ENCODE measurements at places on chromosomes 2 and 18.

- DNase-seq, result no peak
These were observed 50.6 kb downstream of the MSH6 start for GRCh38 chr2:47833516-47833968.

DNA sequence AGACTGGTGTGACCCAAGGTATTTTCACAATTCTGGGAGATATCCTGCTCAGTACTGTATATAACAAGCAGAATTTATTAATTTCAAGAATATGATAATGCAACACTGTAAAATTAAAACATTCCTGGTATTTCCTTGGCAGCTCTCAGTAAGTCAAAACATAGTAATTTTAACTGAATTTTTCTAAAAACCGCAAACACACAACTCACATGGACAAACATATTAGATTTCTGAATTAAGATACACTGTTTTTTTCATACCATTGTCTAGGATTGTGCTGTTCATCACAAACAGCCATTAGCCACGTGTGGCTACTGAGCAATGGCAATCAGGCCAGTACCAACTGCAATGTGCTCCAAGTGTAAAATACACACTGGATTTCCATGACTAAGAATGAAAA, 29.6 kb downstream of the LPIN2 start:
- DNase-seq, result no peak

DNA sequence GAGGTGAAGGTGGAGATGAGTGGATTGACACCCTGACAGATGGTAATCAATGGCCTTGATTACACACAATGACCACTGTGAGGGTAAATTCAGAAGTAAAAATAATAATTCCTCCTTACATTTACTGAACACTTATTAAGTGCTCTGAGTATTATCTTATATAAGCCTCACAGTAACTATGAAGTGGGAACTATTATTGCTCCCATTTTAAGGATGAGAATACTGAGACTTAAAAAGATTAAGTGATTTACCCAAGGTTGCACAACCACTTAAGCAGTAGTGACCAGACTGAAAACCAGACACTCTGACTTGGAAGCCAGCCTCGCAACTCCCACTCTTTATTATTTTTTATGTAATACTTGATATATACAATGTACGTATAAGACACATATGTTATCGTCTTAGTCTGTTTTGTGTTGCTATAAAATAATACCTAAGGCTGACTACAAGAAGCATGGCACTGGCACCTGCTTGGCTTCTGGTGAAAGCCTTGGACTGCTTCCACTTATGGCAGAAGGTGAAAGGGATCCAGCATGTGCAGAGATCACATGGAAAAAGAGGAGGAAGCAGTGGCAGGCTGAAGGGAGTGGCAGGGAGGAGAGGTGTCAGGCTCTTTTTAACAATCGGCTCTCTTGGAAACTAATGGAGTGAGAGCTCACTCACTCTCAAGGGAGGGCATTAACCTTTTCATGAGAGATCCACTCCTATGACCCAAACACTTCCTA, 41.5 kb upstream of the C1D start:
- no peak for DNase-seq

- DNase-seq, result no peak
These were observed 96.3 kb downstream of the UBE2E3 start for GRCh38 chr2:181076658-181077057.

GRCh38 chr2:219466816-219467735, 31.6 kb upstream of the GMPPA start:
- no peak for DNase-seq

GRCh38 chr2:144211826-144212225, 308.1 kb downstream of the ZEB2 start:
- no peak for DNase-seq

GRCh38 chr2:172836347-172836821, 100.7 kb downstream of the RAPGEF4 start:
- no peak for DNase-seq

GRCh38 chr2:25685741-25686140, 12.4 kb upstream of the DTNB start:
- DNase-seq, result no peak

DNA sequence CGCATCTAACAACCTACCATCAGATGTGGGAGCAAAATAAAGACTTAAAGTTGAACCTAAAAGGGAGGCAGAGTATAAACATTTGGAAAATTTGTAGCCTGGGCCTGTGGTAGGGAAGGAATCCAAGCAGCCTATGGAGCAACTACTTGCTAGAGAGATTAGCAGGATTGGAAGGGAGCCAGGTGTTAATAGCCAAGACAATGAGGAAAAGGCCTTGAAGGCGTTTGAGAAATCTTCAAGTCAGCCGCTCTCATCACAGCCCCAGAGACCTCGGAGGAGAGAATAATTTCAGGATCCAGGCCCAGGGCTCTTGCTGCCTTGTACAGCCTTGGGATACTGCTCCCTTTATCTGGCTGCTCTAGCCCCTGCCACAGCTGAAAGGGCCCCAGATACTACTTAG, 219.7 kb downstream of the THSD7B start:
- no peak for DNase-seq

GRCh38 chr2:33205693-33206434, 259.1 kb downstream of the LTBP1 start:
- no peak for DNase-seq

GRCh38 chr2:128733450-128733849, 414.8 kb upstream of the HS6ST1 start:
- DNase-seq, result no peak

GRCh38 chr18:26696786-26697185, 148.4 kb upstream of the KCTD1 start:
- no peak for DNase-seq

DNA sequence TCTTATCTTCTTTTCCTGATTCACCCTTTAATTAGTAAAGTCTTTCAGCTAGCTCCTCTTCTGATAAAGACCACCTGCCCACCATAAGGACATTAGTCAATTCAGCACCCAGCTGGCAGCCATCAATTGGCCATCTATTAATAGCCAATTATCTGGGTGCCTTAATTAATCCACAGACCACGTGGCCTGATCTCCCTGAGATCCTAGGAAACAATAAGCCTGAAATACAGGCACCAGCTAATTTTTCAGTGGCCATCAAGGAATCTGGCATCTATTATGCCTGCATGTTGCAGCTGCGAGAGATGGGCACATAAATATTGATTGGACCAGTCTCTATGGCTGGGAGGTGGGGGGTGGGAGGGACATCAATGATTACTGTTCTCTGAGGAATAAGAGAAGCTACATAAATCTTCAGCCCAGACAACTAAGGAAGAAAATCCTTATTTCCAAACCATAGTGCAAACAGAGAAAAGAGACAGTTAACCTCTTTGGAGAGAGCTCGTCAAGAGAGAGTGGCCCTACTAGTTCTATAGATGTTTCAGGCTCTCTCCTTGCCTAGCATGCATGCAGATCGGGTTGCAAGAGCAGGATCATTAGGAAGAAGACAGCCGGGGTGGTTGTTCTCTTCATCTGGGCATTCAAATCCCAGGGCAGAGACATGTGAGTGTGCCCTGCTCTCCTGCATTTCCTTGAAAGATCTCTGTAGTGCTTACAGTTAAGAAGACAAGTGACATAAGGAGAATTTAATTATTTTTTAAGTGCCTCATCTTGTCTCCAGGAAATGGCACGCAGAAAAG, 8.7 kb downstream of the GALNT14 start:
- DNase-seq, result no peak

GRCh38 chr2:3299130-3299529, 78.5 kb downstream of the EIPR1 start:
- DNase-seq, result no peak

- DNase-seq, result no peak
These were observed 158.4 kb downstream of the SUCLG1 start for GRCh38 chr2:84300696-84301029.

- no peak for DNase-seq
These were observed 15.9 kb downstream of the SERPINE2 start for GRCh38 chr2:224023188-224023587.

DNA sequence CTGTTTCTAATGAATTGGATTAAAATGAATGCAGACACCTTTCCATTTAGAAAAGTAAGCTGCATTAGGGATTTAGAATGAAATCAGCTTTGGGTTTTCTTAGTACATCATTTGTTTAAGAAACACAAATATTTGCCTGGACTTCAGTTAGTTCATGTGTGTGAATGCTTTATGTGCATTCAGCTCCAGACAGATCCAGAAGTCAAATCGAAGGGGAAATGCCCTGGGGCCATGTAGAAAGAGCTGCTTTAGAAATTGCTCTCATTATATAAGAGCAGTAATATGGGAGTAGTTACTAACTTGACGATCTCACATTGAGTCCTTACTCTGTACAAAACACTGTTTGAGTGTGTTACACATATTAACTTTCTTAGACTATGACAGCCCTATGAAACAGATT, 88.0 kb upstream of the TTC39C start:
- DNase-seq, result no peak

- no peak for DNase-seq
These were observed 84.9 kb downstream of the DYSF start for GRCh38 chr2:71538241-71538640.

- no peak for DNase-seq
These were observed 15.9 kb downstream of the SCG2 start for GRCh38 chr2:223586261-223586660.

- peak; percentile 40 for DNase-seq
These were observed 26.4 kb downstream of the ASXL2 start for GRCh38 chr2:25851740-25852503.

DNA sequence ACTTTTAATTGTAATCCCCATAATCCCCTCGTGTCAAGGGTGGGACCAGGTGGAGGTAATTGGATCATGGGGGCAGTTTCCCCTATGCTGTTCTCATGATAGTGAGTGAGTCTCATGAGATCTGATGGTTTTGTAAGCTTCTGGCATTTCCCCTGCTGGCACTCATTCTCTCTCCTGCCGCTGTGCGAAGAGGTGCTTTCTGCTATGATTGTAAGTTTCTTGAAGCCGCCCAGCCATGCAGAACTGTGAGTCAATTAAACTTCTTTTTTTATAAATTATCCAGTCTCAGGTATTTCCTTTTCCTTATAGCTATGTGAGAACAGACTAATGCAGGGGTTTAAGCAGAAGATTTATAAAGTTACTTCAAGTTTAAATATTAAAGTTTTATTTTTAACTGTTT, 655.2 kb downstream of the EPHA4 start:
- DNase-seq, result no peak

GRCh38 chr2:23532391-23533337, 147.7 kb downstream of the KLHL29 start:
- DNase-seq, result peak; percentile 37

DNA sequence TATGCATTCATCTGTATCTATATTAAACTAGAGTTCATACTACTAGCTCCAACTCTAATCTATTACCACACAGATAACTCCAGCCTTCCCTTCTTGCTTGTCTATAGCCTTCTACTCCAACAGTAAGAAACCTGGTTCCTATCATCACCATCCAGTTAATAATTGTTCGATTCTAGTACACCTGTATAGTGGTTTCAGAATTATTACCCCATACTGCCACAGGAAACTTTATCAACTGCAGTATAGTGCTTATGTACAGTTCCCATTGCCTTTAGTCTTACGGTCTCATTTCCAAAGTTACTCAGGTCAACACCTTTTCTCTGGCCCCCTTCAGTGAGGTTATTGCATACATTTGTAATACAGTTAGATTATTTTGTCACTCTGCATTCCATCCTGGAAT, 14.5 kb downstream of the METTL8 start:
- DNase-seq, result no peak

- DNase-seq, result no peak
These were observed 13.0 kb downstream of the PTMA start for GRCh38 chr2:231720987-231721966.

DNA sequence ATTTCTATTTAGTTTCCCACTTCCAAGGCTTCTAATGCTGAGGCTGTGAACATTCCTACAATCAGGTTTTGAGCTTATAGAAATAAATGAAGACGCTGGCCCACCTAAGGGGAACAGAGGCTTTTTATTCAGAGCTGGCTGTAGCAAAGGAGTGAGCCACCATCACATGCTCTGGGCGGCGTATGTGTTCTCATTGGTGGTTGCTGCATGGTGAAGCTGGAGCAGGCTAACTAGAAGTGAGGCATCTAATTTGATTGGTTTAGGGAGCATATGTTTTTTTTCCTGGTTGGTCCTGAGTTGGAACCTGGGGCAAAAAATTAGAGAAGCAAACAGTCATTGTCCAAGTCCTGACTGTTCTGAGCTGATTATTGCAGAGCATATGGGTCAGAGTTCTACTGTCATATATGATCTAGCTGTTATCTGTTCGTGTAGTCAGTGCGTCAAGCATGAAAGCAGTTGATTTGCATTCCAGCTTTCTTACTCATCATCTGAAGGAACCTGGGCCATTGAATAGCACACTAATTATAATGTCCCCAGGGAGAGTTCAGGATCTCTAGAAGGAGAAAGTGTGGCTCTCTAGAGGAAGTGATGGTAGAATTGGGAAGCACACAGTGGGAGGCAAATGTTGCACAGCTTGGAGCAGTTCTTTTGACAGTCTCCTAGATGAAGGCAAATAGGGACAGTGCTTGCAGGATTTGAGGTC, 279.6 kb downstream of the PARD3B start:
- DNase-seq, result no peak

- no peak for DNase-seq
These were observed 36.1 kb downstream of the GLI2 start for GRCh38 chr2:120771781-120772208.

DNA sequence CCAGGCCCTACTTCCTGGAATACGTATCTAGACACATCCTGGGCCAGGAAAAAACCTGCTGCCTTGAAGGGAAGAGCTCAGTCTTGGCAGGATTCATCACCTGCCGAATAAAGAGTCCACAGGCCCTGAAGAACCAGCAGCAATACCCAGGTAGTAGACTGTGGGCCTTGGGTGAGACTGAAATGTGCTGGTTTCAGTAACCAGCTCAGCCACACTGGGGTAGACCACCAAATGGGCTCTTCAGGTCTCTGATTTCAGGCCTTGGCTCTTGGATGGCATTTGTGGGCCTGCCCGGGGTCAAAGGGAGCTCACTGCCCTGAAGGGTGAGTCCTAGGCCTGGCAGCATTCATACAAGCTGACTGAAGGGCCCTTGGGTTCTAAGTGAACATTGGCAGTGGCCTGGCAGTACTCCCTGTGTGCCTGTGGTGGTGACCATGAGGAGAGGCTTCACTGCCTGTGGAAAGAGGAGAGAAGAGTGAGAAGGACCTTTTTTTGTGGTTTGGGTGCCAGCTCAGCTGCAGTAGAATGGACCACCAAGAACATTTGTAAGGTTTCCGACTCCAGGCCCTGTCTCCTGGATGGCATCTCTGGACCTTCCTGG, 175.1 kb downstream of the ANKRD30B start:
- DNase-seq, result no peak

DNA sequence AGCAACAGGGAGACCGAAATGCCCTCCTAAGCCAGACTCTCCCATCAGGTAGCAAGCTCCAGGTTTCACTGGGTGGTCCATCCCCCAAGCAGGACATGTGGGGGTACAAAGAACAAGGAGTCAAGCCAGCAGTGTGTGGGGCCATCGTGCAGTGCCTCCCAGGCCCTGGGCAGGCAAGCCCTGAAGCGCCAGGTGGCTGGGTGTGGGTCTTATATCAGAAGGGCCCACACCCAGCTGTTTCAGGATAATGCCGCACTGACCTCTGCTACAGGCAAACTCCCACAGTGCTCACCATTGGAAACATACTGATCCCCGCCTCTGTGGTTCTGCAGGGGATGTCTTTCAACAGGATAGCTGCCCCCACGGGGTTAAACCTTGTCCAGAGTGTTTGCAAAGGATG, 174.2 kb upstream of the SMAD2 start:
- no peak for DNase-seq

- peak; percentile 9 for DNase-seq
These were observed 101.3 kb downstream of the LOXHD1 start for GRCh38 chr18:46555724-46556123.

Data from stimulated activated naive CD8-positive, alpha-beta T cell treated with anti-CD3 and anti-CD28 coated beads, Interleukin-15, Interleukin-2, amounts not matched to agents 100 U/mL and 50 U/mL, for 24 hours (primary cell).